ENCODE measurements at places on chromosomes 13 and 19.

GRCh38 chr19:482186-483041 lies 13.9 kb upstream of the MADCAM1 start:
- no peak for DNase-seq

DNA sequence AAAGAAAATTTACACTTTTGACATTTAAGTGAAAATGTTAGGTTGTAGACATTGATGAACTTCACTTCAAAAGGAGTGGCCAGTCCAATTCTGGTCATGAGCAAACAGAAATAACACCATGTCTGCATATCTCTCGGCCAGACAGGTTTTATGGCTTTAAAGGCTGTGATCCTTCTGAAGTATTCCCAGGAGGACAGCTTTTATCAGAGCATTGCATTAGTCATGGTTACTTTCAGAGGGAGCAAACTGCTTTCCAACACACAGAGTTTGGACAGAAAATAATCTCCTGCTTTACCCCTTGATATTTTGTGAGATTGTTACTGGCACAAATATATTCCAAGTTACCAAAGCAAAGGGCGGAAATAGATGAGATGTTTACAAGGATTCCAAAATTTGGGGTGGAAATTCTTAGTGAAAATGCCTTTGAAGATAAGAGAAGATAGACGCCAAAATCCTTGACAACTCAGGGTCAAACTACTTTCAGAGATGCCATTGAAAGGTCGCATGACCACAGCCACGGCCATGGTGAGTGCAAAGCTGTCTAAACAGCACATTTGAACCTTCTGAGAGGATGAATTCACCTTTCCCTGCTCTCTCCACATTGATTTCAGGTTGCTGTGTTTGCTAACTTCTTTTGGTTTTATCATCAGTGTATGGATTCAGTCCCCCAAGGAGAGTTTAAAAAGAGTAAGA lies 584.5 kb upstream of the SGCG start:
- no peak for DNase-seq

DNA sequence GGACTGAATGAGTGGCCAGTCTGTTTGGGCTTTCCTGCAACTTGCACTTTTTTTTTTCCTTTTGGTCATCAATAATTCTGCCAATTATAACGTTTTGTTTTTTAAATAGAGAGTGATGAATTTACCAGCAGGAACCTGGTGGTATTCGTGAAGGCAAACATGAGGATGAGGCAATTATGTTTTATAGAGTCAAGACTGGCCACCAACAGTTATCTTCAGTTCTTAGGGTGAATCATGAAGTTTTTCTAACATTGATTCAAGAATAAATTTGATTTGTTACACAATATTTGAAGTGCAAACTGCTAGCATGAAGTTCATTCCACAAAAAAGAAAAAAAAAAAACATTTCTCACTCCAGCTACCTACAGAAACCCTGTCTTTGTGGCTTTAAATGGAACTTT lies 244.5 kb downstream of the SPRY2 start:
- DNase-seq = no peak

- no peak for DNase-seq
Observed at GRCh38 chr13:72507416-72508199, 219.8 kb downstream of the MZT1 start.

GRCh38 chr19:7748756-7749155 lies 1.4 kb upstream of the CD209 start:
- no peak for DNase-seq

DNA sequence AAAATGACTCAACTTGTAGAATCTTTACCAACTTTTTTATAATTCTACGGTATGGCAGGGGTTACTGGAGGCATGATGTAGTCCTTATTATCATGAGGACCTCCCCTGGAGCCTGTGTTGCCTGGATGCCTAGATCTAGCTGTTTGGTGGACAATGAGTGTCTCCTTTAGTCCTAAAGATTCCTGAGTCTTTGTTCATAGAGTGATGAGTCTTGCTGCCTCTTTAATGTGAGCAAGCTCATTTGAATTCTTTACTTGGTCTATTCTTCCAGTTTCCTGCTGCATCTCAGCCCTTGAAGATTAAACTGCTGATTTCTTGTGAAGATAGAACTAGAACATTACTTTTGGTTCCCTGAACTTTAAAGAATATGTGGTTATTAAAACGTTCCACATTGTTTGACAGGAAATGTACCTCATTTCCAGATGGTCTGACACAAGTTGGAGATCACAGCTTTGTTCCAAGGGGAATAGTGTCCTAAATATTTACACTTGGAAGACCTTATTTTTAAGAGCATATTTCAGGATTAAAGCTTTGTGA lies 51.9 kb downstream of the SLAIN1 start:
- DNase-seq = no peak

DNA sequence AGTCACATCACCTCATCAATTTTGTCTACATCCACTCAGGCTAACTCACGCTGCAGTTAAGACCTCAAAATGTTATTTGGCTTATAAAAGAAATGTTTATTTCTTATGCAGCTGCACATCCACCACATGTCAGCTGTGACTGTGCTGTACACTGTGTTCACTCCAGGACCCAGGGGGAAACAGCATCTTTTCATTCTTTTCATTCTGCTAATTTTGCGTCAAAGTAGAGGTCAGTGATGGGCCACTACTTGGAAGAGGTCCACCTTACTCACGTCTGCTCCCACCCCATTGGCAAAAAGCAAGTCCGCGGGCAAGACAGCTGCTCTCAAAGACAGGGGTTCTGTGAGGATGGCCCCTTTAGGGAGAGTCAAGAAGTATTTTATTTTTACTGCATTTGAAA lies 4.5 kb upstream of the DCT start:
- DNase-seq = no peak

GRCh38 chr13:42320375-42320787 lies 48.4 kb downstream of the AKAP11 start:
- no peak for DNase-seq

- no peak for DNase-seq
Observed at GRCh38 chr13:92433963-92434362, 792.6 kb upstream of the GPC6 start.

DNA sequence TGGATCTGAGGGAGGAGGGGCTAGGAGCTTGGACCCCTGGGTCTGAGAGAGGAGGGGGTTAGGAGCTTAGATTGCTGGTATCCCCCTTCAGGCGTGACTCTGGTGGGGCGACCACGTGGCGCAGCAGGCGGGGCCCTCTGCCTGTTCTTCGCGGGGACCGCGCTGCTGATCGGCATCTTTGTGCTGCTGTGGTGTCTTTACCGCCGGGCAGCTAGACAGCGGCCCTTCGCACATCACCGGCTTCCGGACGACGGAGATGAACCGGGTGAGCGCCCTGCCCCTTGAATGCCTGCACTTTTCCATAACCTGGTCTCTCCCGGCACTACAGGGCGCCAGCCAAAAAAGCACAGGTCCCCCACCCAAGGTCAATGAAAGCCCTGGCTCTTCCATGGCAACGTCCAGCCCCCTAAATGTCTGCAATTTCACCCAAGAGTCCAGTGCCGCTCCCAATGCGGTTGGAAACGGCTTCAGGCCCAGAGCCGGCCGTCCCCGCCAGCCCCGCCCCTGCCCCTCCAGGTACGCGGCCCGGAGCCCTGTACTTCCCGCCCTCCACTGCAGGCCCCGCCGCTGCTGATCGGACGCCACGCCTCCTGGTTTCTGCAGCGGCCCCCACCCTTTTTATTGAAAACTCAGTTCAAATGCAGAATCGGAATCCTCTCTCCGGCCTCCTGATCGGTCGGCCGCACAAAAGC lies 2.8 kb downstream of the GFY start:
- DNase-seq = peak; percentile 75

GRCh38 chr19:48372904-48373303 lies 8.7 kb downstream of the SYNGR4 start:
- DNase-seq = no peak

DNA sequence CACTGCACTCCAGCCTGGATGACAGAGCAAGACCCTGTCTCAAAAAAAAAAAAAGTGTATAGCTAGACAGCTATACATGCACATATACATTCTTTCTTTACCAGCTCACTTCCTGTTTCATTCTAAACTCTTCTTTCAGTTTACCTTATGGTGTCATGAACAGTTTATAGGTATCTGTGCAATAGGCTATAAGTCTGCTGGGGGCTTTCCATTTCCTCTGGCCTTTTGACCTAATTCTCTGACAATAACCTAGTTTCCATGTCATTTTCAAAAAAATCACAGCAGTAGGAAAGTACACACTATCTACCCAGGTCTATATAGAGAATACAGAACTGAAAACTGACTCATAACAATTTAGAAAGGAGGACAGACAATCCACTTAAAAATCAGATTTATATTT lies 24.4 kb upstream of the URAD start:
- DNase-seq = no peak

DNA sequence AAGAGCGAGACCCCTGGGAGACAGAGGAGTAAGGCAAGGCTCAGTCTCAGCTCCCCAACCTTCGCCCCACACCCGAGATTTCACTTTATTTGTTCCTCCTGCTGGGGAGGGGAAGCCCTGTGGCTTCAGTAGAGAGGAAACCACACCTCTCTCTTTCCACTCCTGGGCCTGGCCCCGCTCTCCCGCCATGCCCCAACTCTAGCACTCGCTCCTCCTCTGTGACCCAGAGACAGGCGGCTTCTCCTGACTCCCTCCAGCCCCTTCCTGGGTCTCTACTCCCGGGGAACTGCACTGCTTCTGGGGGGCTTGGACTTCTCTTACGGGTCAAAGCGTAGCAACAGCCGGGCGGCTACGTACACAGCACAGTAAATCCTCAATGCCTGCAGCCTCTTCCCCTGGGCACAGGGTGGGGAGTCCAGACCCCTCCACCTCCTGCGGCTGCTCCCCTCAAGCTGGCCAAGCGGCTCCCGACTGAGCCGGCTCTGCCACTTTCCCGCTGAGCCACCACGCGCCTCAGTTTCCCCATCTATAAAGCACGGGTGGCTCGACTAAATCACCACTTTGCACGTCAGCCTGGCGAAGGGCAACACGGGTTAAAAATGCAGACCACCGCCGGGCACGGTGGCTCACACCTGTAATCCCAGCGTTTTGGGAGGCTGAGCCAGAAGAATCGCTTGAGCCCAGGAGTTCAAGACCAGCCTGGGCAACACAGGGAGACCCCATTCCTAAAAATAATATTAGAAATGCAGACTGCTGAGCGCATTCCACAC lies 1.4 kb downstream of the RNF126 start:
- DNase-seq = peak; percentile 88

- DNase-seq = no peak
Observed at GRCh38 chr13:72164811-72165210, 297.8 kb upstream of the DACH1 start.

GRCh38 chr13:73299787-73300186 lies 241.0 kb downstream of the KLF5 start:
- no peak for DNase-seq

DNA sequence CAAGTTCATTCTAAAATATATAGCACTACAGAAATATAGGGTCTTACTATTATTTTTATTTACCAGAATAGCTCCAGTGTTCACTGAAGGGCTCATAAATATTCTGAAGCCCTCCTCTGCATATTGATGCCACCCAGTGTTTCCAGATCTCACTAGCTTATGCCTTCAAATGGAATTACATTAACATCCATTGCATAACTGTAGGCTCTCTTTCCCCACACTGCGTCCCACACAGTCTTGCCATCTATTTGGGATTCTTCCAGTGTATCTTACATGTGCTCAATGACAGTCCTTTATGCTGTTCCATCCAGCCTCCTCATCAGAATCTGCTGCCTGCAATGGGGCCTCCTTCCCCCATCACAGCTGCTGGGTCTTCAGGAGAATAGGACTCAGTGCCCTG lies 137.2 kb downstream of the CYSLTR2 start:
- DNase-seq = no peak

DNA sequence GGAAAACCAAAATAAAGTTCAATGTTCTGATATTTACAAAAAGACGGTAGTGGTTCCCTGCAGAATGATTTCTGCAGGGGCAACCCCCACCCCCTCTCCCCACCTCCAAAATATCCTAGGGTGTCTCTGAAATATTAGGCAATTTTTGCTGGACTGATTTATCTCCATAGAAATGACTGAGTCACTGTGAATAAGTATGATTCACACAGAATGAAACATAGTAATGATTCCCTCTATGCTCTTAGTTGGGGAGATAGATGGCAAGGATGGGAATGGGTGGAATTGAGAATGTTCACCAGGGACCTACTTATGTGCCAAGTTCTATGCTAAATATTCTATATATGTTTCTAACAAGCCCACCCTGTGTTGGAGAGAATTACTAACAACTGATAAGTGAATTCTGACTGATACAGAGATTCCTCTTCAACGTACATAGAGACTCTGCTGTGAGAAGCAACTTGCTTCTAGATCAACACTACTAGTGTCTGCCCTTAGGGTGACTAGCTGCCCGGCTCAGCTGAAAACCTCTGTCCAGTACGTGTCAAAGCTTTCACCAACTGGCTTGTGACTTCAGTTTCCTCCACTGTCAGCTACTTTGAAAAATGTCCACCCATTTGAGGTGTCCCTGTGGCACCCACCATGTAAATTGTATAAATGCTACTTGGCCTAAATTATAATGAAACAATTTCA lies 38.4 kb upstream of the RAP2A start:
- DNase-seq = no peak

DNA sequence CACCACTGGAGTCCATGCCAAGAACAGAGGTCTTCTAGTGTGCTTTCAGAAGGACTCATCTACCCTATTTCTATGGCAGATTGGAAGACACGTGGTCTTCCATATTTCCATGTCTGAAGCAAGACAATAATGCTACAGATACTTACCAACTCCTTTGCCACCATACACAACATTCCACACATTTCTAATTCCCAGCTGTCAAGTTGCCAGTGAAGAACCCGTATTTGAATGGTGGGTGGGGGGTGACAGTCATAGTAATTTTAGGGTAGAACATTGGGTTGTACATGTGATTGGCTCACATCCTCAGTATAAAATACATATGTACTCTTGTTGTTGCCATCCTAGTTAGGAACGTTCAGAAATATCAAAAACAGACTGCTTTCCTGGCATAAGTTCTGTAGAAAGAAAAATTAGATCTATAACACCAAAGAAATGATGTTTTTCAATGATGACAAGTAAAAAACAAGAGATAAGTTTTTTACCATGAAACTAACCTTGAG lies 69.3 kb downstream of the LHFPL6 start:
- no peak for DNase-seq

DNA sequence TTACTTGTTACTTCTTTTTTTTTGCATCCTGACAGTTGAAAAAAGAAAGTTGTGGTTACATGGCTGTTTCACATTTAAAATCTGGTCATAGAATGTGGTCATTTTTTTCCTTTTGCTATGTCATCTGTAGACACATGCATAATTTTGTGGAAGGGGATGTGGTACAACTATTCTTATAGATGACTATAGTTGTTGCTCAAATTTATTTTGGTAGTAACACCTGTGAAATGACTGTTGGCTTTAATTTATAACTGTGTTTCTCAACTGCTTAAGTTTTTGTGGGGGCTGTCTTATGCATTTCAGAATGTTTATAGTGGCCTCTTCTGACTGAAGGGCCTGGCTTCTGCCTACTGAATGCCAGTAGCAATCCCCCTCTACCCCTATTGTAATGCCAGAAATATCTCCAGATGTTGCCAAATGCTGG lies 130.5 kb downstream of the PAN3 start:
- no peak for DNase-seq

GRCh38 chr13:37889102-37889501 lies 19.5 kb upstream of the TRPC4 start:
- DNase-seq = no peak
